ENCODE measurements at places on chromosomes 7 and 10.

GRCh38 chr7:3117488-3118231, 74.0 kb upstream of the CARD11 start:
- no peak for DNase-seq

GRCh38 chr7:127437837-127438236, 45.3 kb upstream of the ZNF800 start:
- no peak for DNase-seq

GRCh38 chr10:26863351-26864076, 2.8 kb upstream of the ABI1 start:
- DNase-seq, result no peak

DNA sequence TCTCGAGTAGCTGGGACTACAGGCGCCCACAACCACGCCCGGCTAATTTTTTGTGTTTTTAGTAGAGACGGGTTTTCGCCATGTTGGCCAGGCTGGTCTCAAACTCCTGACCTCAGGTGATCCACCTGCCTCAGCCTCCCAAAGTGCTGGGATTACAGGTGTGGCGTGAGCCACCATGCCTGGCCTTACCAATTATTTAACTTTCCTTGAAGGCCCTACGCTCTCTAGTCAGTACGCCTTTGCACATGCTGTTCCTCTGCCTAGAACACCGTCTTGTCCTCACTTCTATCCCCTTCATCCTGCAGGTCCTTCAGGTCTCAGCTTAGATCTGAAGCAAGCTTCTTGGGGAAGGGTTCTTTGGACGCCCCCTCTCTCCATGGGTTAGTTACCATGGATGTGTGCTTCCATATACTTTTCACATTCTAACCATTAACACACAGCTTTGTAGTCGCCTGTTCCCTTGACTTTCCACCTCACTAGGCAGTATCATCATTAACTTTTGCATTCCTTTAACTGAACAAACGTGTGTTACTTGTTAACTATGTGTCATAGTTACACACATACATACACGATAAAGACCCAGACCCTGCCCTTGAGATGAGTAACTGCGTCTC, 592 bp upstream of the ATP6V1F start:
- no peak for DNase-seq

- DNase-seq, result no peak
These were observed 52.3 kb upstream of the KIAA1217 start for GRCh38 chr10:24156686-24157085.

All from hematopoietic multipotent progenitor cell treated with erythropoietin and hydrocortisone succinate and interleukin-3 and kit ligand, for 15 days (in vitro differentiated cells).